CD4-positive, alpha-beta memory T cell (primary cell): ENCODE measurements at places on chromosomes 3 and 15. TPM values are rescaled to one million over a fixed set of nuclear protein-coding genes. Genes with fewer than 3 reads are reported as not detected.

DNA sequence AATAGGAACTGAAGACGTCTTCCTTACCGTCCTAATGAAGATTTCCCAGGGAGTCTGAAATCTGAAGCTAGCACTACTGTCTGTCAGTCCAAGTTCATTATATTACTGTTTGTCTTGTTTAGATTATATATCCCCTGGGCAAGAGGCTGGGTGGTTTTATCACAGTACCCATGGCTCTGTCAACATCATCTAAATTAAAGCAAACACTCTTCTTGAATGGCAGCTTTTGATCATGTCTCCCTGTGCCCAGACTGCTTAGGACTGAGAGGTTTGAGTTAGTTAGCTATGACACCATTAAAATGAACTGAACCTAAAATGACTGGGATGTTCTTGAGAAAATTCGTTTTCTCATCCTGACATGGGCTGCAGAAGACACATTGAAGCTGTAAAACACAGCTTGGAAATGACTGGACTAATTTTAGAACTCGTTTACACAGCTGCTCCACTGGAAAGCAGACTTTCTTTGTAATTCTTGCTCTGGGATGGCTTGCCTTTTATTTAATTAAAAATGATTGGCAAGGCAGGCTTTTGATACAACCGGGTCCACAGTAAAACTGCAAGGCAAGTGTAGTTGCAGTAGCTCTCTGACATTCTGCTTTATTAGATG lies 243.5 kb downstream of the MFSD1 start:
- DNase-seq = no peak

GRCh38 chr15:75468913-75469598 lies 17.6 kb upstream of the SIN3A start:
- DNase-seq = no peak

DNA sequence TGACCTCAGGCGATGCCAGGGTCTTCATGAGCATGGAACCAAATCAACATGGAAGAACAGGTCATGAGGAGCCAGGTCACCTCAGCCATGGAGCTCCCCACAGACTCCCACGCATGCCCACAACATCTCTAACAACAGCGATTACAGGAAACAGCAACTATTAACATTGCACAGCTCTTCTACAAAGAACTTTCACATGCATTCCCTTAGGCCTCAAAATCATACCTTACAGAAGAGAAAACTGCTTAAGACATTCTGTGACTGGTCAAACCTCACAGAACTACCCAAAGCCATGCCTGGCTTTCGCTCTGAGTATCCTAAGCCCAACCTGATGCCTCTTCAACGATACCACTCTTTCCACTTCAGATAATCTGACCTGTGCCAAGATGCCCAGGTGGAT lies 117.8 kb downstream of the OXNAD1 start:
- DNase-seq = no peak

Gene CEMIP
- total RNA-seq = 0.23 TPM

DNA sequence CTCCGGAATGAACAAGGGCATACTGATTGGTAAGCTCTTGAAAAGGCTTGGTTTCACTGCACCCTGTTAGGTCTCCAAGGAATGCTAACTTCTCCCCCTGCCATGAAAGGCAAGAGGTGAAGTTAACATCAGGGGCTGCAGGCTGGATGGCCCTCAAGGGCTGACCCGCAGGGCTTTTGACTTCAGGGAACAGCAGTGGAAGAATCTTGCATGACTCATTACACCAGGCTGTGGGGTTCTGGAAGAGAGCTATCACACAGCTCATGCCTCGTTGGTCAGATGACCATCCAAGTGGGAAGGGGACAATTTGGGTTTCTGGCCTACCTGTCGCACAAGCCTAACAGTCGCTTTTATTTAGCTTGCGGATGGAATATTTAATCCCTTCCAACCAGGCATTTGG lies 23.6 kb upstream of the ATG7 start:
- no peak for DNase-seq

DNA sequence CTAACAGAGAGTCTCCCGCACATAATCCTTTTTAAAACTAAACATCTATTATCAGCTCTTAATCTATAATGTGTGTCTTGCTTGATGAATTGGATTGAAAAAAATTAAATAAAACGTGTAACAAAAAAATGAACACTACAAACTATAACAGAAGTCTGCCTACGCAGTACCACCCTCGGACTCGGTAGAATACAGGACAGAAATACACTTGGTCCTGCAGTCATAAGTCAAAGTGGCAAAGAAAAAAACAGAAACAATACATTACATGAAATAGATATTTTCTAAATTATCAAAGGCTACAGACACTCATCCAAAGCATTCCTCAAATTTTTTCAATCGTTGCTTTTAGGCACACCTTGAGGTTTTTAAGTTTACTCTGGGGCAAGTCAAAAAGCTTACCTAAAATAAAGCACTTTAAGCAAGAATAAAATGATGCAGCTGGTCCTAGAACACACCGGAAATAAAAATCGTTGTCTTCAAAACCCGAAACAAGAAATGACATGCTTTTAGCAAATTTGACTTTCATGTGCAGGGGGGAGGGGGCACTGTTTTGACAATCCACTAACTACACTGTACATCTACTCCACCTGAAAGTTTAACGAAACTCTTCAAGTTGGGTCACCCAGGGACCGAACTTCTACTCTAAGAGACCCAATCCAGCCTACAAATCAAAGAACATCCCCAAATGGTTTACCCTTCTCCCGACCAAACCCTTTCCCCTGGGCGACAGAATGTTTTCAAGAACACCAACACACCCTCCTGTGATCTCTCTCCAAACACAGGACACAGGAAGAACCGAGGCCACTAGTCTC lies 1.3 kb downstream of the ADAM10 start:
- peak; percentile 46 for DNase-seq

DNA sequence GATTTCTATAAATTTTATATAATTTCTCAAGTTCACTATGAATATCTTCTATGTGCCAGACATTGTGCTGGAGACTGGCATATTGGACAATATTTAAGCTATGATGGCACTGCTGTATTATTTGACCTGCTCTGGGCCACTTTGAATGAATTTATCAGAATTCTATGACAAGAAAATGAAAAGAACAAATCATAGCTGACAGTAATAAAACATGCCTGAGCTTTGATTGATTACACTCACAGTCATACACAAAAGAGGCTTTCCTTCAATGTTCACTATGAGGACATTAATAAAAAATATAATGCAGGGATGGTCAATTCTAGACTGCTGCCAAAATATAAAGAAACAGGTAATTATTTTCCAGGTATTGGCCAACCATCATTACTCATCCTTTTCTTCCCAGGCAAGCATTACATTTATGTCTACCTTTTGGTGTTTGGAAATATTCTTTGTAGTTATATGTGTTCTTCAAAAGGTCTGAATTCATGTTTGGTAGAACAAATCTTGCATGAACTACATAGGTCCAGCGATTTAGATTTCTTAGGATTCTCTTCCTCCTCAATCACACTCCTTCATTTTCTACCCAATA lies 81.0 kb upstream of the ALCAM start:
- no peak for DNase-seq

DNA sequence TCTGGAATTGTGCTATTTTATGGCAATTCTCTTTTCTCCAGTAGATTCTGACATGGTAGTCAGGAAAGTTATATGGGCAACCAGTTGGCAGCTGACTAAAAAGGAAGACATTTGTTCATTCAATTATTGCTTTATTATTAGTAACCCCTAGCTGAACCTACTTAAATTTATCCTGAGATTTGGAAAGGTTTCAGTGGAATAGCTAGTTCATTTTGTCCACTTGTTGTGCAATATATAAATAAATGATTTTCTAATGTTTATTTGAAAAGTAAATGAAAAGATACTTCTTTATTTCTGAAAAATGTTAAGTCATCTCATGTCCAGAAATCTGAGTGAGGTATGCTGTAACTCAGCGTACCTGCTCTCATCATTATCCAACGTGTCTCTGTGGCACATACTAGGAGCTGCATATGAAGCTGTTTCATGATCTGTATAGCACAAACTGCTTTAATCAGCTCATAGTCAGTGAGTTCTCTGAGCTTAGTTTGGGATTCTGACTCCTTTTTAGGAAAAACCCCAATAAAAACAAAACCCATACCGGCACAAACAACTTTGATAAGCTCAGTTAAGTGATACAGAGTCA lies 35.9 kb downstream of the RARB start:
- no peak for DNase-seq
